CD4-positive, alpha-beta T cell treated with Interleukin-2 at 100 ng/mL for 4 hours (primary cell): ENCODE measurements at places on chromosomes 5 and 9.

DNA sequence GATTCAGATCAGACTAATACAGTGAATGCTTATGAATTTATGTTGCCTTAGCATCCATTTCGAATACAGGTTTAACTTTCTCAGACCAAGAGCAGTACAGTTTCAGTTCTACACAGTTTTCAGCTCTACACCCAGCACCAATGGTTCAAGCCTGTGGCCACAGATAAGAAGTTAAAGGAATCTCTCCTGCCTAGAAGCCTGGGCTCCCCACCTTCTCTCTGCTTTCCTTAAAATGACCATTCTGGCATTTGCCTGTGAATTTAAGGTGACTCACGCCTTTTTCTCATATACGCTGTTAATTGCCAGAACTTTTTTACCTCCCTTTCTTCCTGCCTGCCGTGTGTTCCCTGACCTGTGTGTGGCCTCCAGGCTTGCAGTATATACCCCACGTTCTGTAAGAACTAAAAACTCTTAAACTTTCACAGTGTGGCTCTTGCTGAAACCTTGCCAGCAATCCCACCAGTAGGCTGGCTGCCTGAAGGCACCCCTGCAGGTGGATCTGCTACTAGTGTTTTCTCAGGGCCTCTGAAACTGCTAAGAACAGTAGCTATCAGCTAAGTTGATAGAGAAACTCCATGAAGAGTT lies 692.8 kb upstream of the CDH18 start:
- no peak for DNase-seq

GRCh38 chr5:167155387-167156005 lies 1135.9 kb upstream of the WWC1 start:
- DNase-seq: no peak

- DNase-seq: no peak
These were observed 35.5 kb upstream of the ELL2 start for GRCh38 chr5:95996904-95997723.

GRCh38 chr5:56666901-56667300 lies 148.4 kb upstream of the MAP3K1 start:
- DNase-seq: no peak

- no peak for DNase-seq
These were observed 46.1 kb downstream of the NMUR2 start for GRCh38 chr5:152358861-152359568.

DNA sequence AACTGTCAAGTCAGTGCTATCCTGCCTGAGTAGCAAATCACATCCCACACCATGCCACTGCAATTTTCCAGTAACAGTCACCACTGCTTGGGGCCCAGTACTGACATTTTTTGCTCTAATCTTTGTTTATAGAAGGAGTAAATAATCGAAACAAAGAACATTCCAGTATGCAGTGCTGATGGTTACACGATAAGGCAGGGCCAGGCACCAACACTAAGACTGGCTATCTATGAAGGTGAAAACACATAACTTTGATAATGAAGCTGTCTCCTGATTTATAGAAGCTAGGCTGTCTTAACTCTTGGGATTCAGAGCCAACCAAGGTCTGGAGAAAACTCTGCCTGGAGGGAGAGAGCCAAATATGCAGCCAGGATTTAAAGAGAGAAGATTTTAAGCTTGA lies 365.3 kb downstream of the BNC2 start:
- DNase-seq: no peak

DNA sequence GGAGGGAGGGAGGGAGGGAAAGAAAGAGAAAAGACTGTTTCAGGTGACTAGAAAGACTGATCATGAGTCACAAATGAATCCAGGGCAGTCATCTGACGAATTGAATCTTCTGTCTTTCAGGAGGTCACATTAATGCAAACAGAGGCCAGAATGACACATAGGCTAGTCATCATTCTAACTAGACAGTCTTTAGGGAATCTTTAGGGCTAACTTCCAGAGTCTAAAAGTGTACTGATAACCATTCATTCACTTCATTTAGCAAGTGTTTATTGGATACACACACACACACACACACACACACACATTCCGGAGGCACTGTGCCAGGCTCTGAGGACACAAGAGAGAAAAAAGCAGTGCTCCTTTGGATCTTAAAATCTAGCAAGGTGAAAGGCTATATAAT lies 156.7 kb downstream of the EBF1 start:
- no peak for DNase-seq

DNA sequence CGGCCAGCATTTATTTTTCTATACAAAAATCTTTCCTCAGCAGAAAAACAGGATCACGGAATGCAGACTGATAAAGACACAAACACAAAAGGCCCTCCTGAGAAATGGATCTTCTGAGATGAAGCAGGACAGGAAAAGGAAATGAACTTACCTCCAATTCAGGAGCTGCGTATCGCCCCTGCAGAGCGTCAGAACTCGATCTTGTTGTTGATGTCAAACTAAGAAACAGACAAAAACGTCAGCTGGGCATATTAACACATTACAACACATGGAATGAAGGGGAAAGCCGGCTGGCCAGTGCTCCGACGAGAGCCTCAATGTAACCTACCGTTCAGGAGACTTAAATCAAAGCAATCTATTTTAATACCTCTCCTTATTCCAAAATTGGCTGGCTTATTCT lies 105.1 kb downstream of the SERINC5 start:
- DNase-seq: no peak

- DNase-seq: peak; percentile 49
These were observed 33.3 kb downstream of the PARP8 start for GRCh38 chr5:50699737-50700136.

- DNase-seq: no peak
These were observed 459.9 kb upstream of the NMUR2 start for GRCh38 chr5:152864991-152865390.

DNA sequence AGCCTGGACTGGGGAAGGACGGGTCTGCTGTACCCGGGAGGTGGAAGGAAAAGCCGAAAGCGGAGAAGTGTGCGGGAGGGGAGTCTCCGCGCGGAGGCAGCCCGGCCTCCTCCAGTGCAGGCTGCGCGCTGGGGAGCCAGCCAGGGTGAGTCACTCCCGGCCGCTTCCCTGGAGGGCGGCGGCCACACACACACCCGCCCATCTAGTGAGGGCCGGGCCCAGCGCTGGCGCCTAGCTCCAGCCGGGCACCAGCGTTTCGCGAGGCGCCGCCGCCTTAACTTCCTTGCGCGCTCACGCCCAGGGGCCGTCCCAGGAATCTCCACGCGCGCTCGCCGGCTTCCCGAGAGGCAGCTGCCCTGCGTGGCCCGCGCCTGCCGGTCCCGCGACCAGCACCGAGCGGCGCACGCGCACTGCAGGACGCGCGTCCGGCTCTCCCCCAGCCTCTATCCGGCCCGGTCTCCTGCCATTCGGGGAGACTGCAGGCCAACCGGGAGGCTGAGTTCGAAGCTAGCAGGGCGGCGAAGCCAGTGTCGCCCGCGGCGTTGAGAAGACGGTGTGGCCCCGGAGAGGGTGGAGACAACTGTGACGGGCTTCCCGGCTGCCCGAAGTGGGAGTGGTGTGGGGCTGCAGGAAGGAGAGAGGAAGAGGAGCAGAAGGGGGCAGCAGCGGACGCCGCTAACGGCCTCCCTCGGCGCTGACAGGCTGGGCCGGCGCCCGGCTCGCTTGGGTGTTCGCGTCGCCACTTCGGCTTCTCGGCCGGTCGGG lies at the start of gene JAK2:
JAK2 (plus strand) TSS at position 652 of the 765 bp plus-strand sequence. CDS start 36,716 bp downstream, outside the sequence.
- DNase-seq: peak; percentile 81

DNA sequence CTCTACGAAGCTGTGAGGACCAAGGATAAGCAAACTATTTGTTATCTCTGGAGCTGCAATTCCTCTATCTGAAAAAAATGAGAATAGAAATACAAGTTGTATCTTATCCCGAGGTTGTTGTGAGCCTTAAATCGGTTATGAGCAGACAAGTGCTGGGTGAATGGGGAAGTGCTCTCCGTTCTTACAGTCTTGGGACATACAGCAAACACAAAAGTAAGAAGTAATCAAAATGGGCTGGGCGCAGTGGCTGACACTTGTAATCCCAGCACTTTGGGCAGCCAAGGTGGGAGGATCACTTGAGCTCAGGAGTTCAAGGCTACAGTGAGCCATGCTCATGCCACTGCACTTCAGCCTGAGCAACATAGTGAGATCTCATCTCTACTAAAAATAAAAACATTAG lies 31.7 kb downstream of the ITK start:
- no peak for DNase-seq

- no peak for DNase-seq
These were observed 1154.7 kb downstream of the DTWD2 start for GRCh38 chr5:117833691-117834090.

DNA sequence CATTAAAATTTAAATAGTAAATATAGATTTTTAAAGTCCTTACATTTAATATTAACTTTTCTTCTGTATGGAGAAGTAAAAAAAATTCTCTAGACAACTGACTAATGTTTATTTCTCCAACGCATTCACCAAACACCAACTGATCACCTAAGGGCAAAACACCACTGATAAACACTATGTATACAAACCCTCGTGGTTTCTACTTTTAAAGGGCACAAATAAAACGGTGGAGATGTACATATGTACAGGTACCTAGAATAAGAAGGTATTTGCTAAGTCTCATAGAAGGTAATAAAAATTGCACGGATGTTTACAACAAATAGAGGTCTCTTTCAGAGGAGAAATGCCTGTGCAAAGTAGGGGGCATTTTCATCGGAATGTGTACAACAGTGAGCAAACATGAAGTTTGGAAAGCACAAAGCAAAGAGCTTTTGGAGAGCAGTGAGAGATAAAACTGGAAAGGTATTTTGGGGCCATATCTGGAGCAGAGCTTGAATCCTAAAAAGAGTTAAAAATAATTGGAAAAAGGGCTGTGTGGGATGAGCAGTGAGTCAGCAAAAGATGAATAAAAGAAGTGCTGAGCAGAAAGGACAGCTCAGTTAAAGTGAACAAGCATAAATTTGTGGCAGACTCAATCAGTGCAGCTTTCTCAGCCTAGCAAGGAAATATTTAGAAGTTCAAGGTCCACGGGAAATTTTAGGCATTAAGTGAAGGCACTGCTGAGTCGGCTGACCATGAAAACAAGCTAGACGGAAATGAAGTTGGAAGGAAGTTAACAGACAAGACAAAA lies 160.0 kb downstream of the TMEM161B start:
- DNase-seq: no peak
